ENCODE measurements at places on chromosomes 12 and 14.

- no peak for DNase-seq
Observed at GRCh38 chr14:71985538-71986189, 53.4 kb downstream of the RGS6 start.

DNA sequence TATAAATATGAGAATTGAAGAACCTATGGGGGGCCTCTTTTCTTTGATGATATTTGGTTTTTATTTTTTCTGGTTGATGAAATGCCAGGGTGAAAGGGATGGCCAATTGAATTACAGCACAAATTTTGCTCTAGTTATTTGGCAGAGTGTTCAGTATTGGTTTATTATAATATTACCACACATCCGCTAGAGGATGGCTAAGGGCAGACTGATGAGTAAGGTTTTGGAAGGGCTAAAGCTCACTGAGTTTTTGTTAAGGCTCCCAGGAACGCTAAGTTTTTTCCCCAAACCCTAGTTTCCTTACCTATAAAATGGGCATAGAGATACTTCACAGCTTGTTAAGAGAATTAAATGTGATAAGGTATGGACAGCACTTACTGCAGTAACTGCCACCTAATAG, 34.3 kb upstream of the LRRC10 start:
- DNase-seq: no peak

- no peak for DNase-seq
Observed at GRCh38 chr14:23286902-23287479, 1.1 kb upstream of the HOMEZ start.

DNA sequence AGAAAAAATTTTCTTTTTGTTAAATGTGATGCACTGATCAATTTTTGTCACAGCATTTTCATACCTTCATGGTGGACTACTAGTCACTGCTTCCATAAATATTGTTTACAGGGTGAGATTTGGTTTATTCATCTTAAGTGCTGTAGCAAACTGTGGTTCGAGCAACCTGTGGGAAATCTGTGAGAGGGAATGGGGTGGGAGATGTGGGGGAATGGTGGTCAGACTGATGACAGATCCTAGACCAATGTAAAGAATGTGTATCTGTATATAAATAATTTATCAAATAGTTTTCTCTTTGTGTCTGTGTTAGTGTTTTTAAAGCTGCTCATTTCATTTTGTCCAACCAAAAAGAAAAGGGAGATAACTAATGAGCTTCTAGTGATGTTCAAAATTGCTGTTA, 26.7 kb downstream of the CSRP2 start:
- no peak for DNase-seq

GRCh38 chr12:27906127-27906500, 66.4 kb downstream of the PTHLH start:
- no peak for DNase-seq

DNA sequence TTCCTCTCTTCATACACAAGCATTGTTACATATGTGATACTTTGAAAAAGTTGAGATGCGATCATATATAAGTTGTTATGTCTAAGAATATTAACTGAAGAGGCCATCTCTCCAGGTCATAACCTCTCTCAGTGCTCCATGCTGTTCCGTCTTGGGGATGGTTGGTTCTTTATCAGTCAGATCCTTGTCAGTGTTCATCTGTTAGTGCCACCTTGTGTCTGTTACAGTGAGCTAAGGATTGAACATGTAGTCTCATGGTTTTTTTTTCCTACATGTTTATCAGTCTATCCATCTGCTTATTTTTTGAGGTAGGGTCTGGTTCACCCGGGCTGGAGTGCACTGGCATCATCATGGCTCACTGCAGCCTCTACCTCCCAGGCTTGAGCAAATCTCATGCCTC, 30.5 kb downstream of the EP400 start:
- DNase-seq: no peak

DNA sequence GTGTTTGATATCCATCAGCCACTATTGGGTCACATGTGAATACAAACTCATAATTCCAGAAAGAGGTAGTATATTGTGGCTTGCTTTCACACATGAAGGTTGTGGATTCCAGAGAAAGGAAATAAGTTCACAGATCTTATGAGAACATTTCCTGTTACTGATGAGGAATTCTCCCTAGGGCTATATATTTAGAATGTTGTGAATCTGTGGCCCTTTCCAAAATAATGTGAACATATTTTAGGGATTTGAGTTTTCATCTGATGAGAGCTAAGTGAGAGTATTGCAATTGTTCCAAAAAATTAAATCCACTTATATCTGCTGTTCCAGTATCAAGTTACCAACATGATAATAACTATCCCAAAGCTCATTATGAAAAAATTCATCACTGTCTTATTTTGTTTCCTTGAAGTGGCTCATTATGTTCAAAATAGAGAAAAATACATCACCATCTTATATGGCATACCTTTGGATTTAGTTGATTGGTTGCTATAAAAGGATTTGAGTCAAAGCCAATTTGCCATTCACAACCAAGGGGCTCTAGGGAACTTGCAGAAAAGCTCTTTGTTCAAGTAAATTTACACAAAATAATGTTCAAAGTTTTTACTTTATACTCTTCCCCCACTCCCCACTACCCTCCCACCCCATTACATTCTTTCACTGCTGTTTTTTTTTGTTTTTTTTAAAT, 76.3 kb downstream of the MYRFL start:
- DNase-seq: no peak

DNA sequence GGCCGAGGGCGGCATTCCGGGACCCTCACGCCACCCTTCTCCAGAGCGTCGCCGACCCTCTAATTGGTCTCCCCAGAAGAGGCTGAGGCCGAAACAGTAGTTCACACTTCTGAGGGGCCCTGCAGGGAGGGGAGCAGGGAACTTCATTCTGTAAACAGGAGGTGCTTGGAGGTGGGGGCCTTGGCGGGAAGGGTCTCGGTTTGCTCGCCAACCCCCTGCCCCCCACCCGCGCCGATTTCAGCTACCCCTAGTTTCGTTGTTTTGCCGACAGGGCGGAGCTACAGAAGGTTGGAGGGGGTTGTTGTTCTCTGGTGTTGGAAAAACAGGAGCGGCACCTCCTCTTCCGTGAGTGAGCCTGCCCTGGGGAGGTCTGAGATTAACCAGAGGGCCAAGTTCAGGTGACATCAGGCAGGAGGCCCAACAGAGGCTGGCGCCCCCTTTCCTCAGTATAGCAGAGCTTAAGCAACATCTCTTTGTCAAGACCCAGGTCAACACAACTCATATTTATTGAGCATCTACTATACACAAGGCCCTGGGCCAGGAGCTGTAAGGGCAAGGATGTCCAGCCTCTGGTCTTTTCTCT, 682 bp downstream of the ERBB3 start:
- DNase-seq: no peak

DNA sequence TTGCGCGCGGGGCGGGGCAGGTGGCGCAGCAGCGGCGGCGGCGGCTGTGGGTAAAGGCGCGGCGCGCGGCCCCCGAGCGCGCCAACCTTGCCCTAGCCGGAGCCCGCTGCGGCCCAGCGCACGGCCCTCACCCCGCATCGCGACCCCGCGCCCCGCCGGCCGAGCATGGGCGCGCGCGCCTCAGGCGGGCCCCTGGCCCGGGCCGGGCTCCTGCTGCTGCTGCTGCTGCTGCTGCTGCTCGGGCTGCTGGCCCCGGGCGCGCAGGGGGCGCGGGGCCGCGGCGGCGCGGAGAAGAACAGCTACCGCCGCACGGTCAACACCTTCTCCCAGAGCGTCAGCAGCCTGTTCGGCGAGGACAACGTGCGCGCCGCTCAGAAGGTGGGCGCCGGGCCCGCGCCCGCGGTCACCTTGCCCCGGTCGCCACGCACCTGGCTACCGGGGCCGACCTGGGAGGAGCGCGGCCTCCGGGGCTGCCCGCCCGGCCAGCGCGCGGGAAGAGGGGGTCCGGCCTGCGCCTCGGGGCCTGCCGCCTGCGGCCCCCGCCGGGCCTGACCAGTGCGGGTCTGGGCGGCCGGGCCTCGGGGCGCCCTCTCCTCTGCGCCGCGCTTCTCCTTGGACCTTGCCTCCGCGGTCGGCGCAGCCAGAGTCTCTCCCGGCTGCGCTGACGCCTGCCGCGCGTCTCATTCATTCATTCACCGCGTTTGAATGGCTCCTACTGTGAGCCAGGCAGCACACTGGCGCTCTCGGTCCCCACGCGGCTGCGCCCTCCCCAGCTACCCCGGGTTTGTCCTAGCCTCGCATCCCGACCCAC, at the start of gene BRI3BP:
TSS of gene BRI3BP (plus strand) at position 20 of the 811 bp plus-strand sequence. CDS start at position 166, 146 bp downstream.
- no peak for DNase-seq

DNA sequence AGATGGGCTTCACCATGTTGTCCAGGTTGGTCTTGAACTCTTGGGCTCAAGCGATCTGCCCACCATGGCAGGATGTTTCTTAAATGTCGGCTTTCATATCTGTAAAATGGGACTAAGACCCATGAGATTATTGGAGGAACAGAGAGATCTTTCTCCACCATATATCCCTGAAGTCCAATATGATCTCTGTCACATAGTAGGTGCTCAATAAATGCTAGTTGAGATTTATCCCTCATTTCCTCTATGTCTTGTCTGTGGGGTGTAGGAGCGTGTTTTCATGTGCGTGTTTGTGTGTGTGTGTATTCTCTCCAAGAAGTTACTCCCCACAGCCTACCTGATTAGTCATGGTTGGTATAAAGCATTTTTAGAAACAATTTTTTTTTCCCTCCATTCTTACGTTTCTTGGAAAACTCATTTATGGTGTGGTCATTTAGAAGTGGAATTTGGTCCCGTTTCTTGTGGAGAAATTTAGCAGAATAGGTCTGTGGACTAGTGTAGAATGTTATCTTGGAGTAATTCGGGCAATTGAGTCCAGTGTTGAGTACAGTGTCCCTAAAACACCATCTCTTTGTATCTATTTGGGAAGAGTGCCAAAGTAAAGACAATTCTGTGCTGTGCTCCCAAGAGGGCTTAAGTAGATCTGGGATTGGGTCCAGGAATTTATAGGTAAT, 4.3 kb downstream of the STRAP start:
- no peak for DNase-seq

DNA sequence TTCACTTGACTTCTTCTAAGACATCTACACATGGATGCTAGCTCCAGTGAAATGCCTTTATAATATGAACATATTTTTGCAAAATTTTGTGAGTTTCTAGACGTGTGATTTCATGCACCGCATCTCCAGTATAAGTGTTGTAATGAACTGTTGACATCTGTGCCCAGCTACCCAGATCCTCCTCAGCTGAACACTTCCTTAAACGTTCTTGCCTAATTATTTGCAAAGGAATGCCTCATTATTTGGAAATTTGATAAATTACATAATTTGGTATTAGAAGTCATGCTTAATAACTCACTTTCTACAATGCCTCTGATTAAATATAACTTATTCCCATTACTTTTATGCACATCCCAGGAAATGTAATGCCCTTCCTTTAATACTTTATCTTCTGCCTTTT, 14.0 kb downstream of the OR11G2 start:
- DNase-seq: no peak

- no peak for DNase-seq
Observed at GRCh38 chr12:5392961-5393360, 38.9 kb upstream of the NTF3 start.

DNA sequence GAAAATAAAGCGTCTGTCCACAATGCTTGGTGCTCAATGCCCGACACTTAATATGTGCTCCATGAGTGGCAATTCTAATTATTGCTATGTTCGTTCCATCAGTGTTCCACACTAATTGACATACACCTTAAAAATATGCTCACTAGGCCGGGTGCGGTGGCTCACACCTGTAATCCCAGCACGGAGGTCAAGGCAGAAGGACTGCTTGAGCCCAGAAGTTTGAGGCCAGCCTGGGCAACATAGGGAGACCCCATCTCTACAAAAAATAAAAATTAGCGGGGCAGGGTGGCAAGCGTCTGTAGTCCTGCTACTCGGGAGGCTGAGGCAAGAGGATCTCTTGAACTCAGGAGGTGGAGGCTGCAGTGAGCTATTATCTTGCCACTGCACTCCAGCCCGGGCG, 635 bp upstream of the HECTD4 start:
- no peak for DNase-seq
